Caki2 (cell line): ENCODE measurements at places on chromosomes 3 and 15.

DNA sequence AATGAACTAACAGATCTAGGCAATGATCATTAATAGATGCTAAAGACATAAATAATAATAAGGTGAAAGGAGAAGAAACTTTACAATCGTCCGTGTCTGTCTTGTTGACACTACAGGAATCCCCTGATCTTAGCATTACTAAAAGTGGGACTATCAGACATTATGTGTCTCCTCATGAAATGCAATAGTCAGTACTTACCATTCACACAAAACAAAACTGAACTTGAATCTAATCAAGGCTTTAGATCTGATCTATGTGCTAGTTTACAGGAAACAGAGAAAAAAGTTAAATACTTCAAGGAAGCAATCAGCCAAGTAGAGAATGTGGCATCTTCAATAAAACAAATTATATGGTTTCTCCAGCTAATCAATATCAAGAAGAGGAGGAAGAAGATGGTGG is 73.7 kb downstream of the PIK3CB start:
- DNase-seq, result no peak

DNA sequence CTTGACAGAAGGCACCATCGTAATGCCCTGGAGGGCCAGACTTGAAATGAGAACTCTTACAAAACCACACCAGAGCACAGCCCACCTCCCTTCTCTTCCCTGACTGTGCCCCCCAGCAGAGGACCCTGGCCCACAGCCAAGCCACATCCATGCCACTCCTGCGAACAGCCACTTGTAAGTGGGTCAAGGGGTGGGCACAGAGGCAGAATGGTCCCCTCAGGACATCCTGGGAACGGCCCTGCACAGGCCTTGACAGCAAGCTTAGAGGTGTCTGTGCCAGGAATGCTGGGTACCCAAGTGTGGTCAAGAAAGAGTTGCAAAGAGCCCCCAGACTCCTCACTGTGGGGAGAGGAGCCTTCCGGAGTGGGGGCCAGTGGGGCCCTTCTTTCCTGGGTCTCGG is 33.3 kb downstream of the HCN4 start:
- DNase-seq, result no peak

GRCh38 chr3:124362455-124362854 is 367.8 kb upstream of the UMPS start:
- DNase-seq, result no peak

GRCh38 chr15:85011160-85011571 is 29.5 kb downstream of the PDE8A start:
- no peak for DNase-seq

GRCh38 chr3:49132073-49132436 is 795 bp downstream of the LAMB2 start:
- DNase-seq, result no peak

- no peak for DNase-seq
Observed at GRCh38 chr3:64642327-64643151, 45.3 kb downstream of the ADAMTS9 start.

GRCh38 chr15:74316141-74316540 is 51.3 kb downstream of the CYP11A1 start:
- no peak for DNase-seq

GRCh38 chr3:13716540-13717221 is 163.2 kb downstream of the WNT7A start:
- no peak for DNase-seq

DNA sequence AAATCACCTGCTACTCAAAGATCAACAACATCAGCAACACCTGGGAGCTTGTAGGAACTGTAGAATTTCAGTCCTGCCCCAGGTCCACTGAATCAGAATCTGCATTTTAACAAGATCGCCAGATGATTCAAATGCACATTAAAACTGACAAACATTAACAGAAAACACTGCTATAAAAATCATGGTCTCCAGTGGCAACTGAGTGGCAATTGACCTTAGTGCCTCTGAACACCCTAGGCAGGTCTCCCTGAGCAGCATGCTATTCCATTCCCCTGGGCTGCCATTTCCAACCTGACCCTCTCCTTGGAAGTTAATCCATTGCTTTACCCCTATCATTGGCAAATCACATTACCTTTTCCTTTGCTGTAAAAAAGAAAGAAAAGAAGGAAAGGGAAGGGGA is 23.0 kb upstream of the TOP2B start:
- DNase-seq, result no peak

- DNase-seq, result no peak
Observed at GRCh38 chr15:35663956-35664355, 118.0 kb upstream of the DPH6 start.

DNA sequence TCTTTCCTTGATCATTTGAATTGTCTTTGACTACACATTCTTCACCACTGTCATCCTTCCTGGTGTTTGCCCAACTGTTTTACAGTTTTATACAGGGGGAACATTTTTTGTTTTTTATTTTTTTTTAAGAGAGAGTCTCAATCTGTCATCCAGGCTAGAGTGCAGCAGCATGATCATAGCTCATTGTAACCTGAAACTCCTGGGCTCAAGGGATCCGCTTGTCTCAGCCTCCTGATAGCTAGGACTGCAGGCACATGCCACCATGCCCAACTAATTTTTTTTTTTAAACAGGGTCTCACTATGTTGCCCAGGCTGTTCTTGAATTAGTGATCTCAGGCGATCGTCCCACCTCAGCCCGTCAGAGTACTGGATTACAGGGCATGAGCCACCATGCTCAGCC is 222.6 kb downstream of the BBX start:
- no peak for DNase-seq

- no peak for DNase-seq
Observed at GRCh38 chr3:189806171-189806951, 175.2 kb downstream of the TP63 start.

- peak; percentile 37 for DNase-seq
Observed at GRCh38 chr3:190048932-190049441, 71.7 kb downstream of the P3H2 start.

- DNase-seq, result no peak
Observed at GRCh38 chr3:127790882-127791183, 31.5 kb downstream of the MGLL start.

GRCh38 chr3:5348229-5348902 is 160.9 kb downstream of the EDEM1 start:
- peak; percentile 8 for DNase-seq

GRCh38 chr3:49158103-49158709 is 7.9 kb downstream of the CCDC71 start:
- DNase-seq, result no peak

DNA sequence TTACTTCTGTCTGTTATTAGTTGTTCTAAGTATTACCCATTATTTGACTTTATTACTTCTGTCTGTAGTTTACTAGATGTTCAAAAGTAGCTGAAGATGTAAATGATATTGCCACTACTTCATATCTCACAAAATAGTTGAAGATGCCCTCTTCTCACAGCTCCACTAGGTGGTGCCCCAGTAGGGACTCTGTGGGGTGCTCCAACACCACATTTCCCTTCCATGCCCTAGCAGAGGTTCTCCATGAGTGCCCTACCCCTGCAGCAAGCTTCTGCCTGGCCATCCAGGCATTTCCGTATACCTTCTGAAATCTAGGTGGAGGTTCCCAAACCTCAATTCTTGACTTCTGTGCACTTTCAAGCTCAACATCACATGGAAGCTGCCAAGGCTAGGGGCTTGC is 80.8 kb downstream of the KCNH8 start:
- no peak for DNase-seq

DNA sequence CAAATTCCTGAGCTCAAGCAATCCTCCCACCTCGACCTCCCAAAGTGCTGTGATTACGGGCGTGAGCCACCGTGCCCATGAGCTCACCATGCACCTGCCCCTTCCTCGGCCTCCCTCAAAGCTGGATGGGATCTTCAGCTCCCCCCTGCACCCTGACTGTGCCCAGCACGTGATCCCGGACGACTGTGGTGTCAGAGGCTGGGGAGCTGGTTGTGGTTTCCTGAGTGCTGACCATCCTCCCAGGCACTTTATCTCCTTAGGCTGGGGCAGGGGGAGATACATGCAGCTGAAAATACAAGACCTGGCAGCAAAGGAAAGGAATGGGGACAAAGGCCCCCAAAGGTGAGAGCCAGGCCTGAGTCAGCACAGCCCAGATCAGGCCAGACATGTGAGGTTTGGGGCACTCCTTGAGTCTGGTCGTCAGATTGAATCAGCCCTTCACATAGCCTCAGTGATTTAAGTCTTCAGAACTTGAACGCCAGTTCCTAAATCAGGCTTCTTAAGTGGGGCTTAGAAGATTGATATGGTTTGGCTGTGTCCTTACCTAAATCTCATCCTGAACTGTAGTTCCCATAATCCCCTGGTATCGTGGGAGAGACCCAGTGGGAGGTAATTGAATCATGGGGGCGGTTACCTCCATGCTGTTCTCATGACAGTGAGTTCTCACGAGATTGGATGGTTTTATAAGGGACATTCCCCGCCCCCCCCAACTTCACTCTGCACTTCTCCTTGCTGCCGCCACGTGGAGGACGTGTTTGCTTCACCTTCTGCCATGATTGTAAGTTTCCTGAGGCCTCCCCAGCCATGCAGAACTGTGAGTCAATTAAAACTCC is 35.8 kb downstream of the PRKCD start:
- DNase-seq, result no peak

DNA sequence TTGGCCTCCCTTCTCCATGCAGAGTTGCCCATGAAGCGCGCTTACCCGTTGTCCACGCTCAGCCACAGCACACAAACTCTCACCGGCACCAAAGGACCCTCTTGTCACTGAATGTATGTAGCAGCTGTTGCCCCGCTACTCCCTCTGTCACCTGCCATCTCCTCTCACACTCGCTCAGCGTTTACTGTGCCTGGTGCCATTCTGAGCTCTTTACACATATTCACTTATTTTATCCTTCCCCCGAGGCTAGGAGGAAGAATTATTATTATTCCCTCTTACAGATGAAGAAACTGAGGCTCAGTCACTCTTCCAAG is 41.7 kb upstream of the PRR23E start:
- no peak for DNase-seq

DNA sequence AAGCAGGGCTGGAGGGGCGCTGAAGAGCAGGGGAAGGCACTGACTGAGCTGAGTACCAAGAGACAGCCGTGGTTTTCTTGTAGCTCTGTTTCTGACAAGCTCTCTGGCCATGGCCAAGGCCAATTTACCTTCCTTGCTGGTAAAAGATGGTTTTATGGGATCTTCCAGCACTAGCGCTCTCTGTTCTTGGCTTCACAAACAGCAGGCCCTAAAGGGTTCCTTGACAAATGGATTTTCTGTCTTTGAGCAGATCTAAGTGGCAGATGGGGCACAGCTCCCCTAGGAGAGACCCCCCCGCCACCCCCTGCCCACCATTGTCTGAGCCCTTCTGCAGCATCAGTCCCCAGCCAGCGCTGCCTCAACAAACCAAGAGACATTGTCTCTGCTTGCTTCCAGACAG is 66.6 kb downstream of the GAP43 start:
- no peak for DNase-seq

DNA sequence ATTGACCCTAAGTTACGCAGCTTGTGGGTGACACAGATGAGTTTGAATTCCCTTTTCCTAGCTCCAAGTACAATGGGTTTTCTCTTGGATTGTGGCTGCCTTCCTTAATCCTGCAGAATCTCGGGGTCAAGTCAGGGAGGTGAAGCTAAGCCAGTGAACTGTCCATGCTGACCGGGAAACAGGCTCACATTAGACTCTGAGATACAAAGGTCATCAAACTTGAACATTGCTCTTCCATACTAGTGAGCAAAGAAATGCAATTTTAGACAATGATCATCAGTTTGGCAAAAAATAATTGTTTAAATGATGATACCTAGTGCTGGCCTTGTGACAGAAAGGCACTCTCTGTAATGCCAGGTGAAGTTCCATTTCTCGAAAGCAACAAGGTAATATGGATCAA is 31.6 kb downstream of the SLC6A1 start:
- no peak for DNase-seq

DNA sequence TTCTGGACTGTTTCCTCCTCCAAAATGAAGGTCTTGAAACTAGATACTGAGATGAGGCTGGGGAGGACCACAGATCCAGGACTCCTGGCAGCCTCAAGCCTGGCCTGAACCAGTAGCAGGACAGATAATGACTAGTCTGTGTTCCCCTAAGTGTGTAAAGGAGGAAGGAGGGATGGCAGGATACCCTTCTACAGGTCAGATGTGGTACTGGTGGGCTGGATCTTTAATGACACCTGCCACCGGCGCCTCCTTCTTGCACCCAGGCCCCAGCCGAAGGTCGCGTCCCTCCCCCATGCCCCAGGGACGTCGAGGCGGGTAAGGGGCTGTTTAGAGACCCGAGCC is 556 bp downstream of the USP19 start:
- DNase-seq, result no peak

DNA sequence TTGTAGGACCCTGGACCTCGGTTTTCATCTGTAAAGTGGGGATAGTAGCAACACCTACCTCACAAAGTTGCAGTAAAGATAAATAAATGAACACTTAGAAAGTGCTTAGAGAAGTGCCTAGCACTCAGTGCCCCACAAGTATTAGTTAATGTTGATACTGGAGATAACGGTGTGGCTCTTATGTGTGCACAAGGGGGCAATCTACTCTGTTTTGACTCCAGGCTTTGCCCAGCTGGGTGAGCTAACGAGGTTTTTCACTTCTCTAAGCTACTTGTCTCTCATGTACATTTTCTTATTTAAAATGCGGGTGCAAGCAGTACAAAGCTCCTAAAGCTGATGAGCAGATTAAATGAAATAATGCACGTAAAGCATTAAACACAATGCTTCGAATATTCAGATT is 193.5 kb upstream of the ICE2 start:
- no peak for DNase-seq

GRCh38 chr15:42820811-42821210 is 83.9 kb upstream of the CDAN1 start:
- DNase-seq, result no peak

DNA sequence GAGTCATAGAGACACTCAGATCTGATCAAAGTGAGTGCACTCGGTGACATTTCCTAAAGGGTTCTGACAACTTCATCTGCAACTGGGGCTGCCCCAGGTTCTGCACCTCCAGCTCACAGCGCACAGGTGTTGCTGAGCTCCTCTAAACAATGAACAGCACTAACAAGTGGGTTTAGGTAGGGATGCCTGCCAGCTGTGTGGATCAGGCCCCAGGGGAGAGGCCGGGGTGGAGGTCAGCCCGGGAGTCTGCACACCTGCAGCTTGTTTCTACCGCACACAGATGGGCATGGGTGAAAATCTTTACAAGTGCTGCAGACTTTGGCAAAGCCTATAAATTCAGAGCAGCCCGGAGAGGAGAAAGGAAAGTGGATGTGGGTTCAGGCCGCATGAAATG is 355 bp downstream of the FBXW12 start:
- DNase-seq, result no peak

GRCh38 chr15:77355321-77355720 is 64.6 kb downstream of the PEAK1 start:
- DNase-seq, result no peak

DNA sequence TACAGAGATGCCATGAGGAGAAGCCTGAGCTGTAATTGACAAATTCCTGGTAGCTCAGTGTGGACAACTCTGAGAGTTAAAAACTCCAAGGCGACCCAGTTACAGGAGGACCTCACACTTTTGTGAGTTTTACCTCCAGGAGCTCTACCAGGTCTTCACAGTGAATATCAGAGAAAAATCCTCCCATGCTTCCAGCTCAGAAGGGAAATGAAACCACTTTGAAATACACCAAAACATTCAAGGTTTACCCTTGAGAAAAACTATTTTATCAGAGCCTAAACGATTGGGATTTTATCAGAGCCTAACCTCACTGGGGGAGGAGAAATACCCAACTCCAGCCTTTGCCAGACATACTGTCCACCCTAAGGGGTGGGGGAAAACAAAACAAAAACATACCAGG is 52.4 kb downstream of the MCCC1 start:
- DNase-seq, result no peak

GRCh38 chr3:179541596-179541995 is 21.1 kb upstream of the ACTL6A start:
- DNase-seq, result no peak
